EL (cell line): ENCODE measurements at places on chromosomes 7 and 10.

DNA sequence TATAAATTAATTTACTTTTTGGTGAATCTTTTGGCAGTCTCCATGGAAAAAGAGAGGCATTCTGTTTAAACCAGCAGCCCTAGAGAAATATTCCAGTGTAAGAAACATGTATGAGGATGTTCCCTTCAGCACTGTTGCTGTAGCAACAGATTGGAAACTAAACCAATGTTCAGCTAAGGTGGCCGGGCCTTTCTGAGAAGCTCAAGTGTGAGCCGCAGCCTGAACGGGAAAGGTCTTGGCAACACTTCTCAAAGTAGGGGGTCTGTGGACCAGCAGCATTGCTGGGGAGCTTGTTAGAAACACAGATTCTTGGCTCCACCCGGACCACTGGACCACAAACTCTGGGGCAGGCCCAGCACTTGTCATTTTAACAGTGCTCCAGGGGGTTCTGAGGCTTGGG lies 36.2 kb downstream of the RAMP3 start:
- no peak for DNase-seq

DNA sequence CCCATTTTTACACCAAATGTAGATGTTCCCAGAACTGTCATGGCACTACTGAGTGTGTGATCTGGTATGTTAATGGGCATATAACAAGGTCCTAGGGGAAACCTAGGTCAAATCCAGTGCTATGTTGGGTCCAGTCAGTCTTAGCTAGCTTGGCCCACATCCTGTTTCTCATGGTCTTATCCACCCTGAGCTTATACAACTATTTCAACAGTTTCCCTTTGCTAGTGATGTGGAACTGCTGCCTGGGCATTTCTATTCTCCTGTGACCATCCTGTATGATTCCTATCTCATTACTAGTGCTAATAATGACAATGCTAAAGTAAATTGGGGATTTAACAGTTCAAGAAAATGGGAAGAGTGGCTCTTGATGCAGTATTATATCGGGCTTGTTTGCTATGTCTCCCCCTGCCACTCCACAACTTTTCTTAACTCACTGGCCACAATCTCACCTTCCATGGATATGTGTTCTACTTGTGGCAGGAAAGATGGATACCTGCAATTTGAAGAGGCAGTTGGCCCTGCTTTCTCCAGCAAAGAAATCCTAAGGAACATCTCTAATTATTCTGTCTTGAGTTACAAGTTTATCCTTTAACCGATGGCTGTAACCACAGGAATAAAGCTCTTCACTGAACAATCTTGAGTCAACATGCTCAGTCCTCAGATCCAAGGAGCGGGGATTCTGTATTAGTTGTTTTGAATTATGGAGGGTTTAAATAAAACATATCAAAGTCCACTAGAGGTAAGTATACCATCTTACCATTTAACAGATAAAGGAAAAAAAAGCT lies 707.8 kb downstream of the XPNPEP1 start:
- DNase-seq = no peak

DNA sequence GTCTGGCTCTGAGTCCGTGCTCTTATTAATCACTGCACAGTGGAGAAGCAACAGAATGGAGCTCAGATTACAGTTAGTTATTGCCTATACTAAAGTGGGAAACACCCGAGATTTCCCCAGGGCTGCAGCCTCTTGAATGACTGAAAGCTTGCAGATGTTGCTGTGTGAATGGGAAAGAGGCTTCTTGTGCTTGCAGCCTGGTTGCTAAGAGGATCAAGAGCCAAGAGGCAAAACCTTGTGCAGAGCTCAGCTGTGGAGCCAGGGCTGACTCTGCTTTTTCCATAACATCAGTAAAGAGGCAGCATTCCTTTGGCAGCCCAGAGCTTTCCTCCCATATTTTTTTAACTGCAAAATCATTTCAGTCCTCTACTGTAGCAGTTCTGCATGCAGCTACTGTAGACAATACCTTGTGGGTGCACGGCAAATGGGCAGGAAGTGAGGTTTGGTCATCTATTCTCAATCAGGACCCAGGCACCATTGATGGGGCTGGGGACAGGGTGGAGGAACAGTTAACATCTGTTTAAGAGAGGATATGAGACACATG lies 86.5 kb downstream of the RALA start:
- no peak for DNase-seq

GRCh38 chr10:43667317-43667731 lies 18.6 kb upstream of the ZNF32 start:
- peak; percentile 59 for DNase-seq

DNA sequence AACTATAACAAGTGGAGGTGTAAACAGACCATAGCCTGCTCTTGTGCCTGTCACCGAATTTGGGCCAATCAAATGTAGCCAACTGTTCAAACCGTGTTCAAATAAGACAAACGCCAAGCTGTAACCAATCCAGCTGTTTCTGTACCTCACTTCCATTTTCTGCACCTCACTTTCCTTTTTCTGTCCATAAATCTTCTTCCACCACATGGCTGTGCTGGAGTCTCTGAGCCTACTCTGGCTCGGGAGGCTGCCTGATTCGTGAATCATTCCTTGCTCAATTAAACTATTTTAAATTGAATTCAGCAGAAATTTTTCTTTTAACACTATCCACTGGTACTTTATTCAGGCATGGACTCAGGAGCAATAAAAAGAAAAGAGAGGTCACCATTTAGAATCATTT lies 29.9 kb upstream of the COL1A2 start:
- no peak for DNase-seq

- peak; percentile 22 for DNase-seq
These were observed 222.1 kb downstream of the GLI3 start for GRCh38 chr7:42014625-42015618.

DNA sequence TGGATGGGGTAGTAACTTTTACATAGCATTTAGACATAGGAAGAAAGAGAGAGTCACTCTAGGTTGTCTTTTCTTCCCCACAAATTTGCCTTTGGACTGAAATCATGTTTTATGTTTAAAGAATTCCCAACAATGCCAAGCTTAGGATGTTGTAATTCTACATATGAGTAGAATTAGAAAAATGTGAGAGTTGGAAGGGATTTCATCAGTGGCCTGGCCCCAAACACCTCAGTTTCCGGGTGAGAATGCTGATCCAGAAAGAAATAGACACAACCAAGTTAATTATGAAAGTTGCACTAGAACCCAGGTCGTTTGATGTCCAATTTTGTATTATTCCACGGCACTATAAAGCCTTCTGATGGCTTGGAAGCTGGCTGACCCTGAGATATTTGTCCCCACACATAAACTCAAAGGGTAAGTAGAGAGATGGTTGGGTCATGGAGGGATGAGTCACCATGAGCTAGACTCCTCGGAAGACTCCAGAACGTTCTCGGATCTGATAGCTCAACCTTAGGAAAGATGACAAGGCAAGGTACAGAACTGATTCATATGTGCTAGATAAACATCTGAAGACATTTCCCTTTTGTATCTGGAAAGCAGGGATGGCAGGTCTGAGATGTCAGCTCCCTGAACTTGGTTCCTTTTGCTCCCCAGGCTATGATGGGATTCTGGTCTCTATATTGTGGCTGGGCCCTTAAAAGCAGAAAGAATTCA lies 48.8 kb upstream of the SLC35B4 start:
- DNase-seq = peak; percentile 62

DNA sequence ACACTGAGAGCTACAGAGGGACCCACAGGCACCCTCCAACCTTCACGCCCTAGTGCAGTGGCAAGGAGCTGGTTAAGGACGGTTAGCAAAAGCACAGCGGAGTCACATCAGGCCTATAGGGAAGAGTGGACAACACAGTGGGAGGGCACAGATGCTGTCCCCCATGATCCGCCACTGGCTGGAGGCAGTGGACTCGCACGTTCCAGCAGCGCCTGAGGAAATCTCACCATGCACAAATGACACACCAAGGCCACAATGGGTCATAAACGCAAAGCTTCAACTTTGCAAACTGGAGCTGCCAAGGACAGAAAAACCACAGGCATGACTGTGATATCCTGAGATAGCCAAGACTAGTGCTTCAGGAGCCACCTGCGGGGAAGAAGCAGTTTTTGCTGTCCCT lies 58.8 kb downstream of the GRB10 start:
- DNase-seq = no peak

DNA sequence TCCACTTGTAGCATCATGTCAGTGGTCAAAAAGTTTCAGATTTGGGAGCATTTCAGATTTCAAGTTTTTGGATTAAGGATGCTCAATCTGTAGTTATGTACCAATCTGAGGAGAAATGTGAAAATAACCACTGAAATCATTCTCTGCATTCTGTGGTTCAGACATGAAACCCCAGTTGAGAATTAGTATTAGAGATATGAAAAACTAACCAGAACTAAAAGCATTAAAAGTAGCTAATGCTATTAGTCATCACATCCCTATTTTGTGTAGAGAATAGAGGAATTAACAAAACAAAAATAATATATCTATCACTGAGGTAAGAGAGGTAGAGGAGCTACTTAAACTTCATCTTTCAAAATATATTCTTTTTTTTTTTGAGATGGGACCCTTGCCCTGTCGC lies 28.0 kb downstream of the MICU1 start:
- peak; percentile 13 for DNase-seq

- no peak for DNase-seq
These were observed 16.0 kb upstream of the OLAH start for GRCh38 chr10:15027741-15028140.

DNA sequence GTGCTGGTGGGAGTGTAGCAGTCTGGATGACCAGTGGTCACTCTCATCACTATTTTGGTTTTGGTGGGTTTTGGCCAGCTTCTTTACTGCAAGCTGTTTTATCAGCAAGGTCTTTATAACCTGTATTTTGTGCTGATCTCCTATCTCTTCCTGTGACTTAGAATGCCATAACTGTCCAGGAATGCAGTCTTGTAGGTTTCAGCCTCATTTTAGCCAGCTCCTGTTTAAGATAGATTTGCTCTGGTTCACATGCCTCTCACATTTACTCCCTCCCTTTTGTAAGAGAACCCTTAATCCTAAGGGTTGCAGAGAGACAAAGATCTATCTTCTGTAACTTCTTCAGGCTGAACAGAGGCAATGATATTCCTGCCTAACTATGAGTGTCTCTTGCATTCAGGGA lies 51.2 kb upstream of the INHBA start:
- DNase-seq = no peak
